SHP77 (cell line): ENCODE measurements at places on chromosomes 5 and 9.

DNA sequence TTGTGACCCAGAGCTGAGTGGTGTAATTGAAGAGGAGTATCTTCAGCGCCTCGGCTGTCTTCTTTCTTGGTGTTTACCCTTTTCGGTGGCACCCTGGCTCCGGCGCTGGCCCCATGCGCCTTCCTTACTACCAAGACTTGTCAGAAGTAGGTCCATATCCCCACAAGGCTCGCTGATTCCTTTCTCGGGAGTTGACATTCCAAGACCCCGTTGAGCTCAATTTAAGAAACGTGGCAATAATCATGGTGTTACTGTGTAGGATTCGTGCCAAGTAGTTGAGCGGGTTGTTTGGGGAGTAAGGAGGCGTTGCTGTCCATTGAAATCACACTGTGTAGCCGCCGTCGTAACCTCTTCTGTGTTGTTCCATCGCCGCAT lies 795 bp downstream of the NDUFAF2 start:
- DNase-seq: no peak

DNA sequence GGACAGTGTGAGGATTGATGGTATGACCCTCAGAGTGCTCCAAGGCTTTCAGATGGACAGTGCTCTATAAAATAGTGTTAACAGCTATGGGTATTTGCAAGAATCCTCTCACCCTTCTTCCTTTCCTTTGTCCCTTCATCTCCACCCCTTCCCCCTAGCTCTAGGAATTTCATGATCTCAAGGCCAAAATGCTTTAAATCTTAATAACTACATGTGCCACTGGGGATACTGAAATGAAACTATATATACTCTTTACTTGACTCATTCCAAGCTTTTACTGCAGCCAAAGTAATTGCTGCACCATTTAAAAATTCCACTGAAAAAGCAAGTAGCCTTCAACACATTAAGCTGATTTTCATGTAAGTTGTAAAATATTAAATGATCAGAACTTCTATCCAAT lies 361.6 kb upstream of the SLC30A5 start:
- DNase-seq: no peak

DNA sequence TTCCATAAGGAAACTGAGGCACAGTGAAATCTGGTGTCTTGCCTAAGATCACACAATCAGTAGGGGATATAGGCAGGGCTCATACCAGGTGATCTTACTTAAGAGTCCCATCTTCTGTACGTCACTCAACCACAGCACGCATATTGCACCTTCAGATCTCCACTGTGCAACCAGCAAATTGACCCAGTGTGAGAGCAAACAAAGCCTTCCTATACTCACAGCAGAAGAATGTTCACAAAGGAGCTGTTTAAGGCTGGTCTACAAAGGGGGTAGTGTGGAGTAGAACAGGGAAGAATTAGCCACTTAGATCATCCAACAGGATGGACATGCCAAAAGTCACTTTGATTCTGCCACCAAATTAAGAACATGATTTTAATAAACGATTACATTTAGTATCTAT lies 305.9 kb downstream of the SLIT3 start:
- no peak for DNase-seq

DNA sequence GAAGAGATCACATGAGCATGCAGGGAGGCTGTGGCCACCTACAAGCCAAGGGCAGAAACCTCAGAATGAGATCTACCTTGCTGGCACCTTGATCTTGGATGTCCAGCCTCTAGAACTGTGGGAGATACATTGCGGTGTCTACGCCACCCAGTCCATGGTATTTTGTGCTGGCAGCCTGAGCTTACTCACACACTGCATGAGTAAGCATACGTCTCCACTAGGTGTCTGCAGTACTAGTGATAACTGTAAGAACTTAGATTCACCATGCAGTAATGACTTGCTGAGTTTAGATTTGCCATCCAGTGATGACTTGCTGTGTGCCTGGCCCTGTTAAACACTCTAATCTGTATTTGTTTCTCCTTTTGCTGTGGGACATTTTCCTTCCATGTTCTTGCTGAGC lies 417.7 kb downstream of the GADD45G start:
- no peak for DNase-seq

DNA sequence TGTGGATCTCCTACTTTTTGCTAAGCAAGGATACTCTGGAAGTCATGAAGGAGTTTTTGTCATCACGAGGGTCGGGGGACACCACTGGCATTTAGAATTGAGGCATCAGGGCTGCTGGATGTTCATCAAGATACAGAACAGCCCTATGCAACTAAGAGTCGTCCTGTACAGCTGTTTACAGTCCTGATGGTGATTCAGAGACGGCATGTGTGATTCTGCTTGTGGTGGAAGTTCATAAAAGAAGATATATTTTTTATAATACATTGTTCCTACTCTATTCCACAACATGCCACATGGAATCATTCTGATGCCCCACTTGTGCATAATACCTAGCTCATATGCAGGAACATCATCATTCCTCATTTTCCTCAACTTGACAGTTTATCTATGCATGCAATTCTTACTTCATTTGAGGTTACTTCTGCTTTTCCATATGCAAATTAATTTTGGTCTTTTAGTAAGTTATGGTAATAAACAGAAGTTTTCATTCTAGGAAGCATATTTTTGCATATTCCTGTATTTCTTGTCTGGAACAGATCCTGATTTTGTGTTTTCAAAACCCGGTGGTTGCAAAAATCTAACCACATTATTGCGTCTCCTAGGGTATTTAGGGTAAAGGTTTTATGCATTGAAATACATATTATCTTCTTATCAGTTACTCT lies 155.2 kb downstream of the ARHGEF28 start:
- no peak for DNase-seq

DNA sequence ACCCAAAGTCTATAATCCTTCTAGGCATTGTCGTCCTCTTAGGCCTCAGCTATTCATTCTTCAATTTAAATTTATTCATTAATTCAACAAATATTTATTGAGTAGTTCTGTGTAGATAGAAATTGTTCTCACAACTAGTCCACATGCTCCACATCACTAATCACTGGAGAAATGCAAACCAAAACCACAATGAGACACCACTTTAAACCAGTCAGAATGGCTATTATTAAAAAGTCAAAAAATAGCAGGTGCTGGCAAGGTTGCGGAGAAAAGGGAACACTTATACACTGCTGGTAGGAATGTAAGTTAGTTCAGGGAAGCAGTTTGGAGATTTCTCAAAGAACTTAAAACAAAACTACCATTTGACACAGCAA lies 51.1 kb upstream of the TNFSF15 start:
- no peak for DNase-seq

DNA sequence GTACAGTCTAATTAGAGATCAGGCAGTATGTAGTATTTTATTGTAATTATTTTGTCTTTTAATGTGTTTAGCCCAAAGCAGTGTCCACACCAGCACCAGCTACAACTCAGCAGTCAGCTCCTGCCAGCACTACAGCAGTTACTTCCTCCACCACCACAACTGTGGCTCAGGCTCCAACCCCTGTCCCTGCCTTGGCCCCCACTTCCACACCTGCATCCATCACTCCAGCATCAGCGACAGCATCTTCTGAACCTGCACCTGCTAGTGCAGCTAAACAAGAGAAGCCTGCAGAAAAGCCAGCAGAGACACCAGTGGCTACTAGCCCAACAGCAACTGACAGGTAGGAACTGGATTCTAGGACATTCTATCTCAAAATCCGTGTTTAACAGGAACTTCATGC lies 23.2 kb downstream of the RAD23B start:
- DNase-seq: no peak

- DNase-seq: no peak
Observed at GRCh38 chr5:126852091-126852571, 75.2 kb downstream of the LMNB1 start.

GRCh38 chr5:55386356-55386755 lies 78.6 kb downstream of the MTREX start:
- DNase-seq: no peak

DNA sequence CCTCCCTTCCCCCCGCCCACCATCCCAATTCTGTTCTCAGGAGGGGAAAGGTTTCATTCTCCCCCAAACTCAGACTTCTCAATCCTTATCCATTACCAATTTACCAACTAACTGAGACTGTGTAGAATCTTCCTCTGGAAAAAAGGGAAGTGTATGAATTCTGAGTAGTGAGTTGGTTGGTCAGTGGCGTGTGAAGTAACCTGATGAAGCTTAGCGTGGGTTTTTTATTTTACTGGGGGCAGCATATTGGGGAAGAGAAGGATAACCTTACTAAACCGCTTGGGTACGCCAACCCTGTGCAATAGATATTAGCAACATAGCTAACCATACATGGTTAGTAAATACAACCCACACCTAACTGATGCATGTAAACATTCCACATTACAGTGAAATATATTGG lies 1.1 kb upstream of the DNAJC21 start:
- no peak for DNase-seq

- no peak for DNase-seq
Observed at GRCh38 chr9:6805532-6805931, 47.8 kb downstream of the KDM4C start.

- no peak for DNase-seq
Observed at GRCh38 chr9:122143876-122144405, 15.6 kb downstream of the NDUFA8 start.

GRCh38 chr5:171776213-171776612 lies 9.4 kb upstream of the SMIM23 start:
- DNase-seq: no peak

DNA sequence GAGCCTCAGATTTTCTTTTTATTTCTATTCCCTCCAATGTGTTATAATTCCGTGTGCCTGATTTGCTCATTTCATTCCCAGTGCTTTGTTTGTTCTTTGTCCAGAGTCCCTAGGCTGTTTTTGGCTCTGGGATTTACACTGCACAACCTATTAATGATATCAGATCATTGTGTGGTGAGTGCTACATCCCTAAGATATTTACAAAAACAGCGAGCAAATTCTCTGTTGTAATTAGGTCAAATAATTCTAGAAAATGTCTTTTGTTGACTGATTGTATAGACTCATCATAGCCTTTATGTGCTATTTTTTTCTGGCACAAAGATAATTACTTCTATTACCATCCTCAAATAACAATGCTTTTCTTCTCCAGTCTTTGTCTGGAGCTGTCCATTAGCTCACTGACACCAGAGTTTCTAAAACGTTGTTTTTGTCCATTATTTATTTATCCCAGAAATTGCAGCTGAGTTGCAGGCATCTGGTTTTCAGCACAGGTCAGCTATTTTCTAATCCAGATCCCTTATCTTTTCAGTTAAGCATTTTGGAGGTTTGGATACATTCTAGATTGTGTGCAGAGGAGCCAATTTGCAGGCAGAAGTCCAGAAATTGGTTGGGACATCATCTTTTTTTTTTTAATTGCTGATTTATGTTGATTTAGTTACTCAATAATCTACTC lies 379.9 kb upstream of the DMAC1 start:
- no peak for DNase-seq
